ENCODE measurements at places on chromosomes 7 and 10. TPM values are rescaled to one million over a fixed set of nuclear protein-coding genes. Genes with fewer than 3 reads are reported as not detected.

DNA sequence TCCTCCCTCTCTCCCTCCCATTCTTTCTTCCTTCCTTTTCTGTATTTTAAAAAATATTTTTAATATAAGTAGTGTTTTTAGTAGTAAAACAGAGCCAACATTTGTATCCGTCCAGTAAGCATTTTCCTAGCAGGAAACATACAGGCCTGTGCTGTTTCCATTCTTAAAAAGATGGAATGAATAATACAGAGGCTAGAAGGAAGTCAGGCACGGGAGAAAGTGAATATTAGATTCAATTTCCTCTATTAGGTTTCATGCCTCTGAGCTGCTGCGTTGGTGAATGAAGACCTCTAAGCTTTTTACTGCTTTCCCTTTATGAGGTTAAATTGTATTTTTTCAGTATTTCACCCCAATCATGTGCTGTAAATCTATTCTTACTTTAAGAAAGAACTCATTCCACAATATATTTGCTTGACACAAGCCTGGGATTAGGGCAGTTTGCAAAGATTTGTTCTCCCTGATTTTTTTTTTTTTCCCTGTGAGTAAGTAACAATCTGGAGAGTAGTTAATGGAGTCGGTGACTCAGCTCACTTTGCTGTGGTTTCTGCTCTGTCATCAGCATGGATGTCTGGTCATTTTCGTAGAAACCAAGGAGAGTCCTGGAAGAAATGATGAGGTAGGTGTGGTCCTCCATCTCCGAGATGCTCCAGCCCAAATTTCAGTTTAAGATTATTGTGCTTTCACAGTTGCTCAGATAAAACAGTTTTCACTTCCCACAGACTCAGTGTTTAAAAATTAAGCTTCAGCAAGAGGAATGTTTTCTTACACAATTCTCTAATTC lies 76.1 kb upstream of the PITRM1 start:
- DNase-seq = no peak

DNA sequence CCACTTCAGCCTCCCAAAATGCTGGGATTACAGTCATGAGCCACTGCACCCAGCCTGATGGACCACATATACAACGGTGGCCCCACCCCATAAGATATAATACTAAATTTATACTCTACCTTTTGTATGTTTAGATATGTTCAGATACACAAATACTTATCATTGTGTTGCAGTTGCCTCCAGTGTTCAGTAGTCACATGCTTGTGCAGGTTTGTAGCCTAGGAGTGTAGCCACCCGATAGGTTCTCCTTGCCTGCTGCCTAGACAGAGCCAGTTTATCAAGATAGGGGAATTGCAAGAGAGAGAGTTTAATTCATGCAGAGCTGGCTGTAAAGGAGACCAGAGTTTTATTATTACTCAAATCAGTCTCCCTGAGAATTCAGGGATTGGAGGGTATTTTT lies 9.6 kb downstream of the CCL24 start:
- DNase-seq = no peak

DNA sequence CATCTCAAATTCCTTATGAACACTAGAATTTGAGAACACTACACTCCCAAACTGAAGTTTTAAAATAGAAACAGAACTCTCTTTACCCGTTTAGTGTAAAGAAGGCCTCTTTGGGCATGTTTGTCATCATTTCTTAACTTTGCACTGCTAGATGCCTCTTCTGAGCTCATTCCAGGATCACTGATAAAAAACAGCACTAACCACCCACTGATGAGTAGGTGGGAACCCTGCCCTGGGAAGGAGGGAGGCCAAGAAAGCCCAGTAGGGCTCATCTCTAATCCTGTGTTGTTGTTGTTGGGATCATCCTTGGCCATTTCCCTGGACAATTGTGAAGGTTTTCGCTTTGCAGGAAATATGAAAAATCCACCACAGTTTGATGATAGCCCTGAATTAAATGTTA lies 68.2 kb downstream of the CUBN start:
- no peak for DNase-seq

GRCh38 chr7:155208681-155209477 lies 88.8 kb upstream of the INSIG1 start:
- no peak for DNase-seq

- DNase-seq = no peak
Measured at GRCh38 chr10:52019077-52019555, 295.0 kb upstream of the DKK1 start.

GRCh38 chr7:101816595-101817470 lies 593 bp upstream of the CUX1 start:
- peak; percentile 33 for DNase-seq

DNA sequence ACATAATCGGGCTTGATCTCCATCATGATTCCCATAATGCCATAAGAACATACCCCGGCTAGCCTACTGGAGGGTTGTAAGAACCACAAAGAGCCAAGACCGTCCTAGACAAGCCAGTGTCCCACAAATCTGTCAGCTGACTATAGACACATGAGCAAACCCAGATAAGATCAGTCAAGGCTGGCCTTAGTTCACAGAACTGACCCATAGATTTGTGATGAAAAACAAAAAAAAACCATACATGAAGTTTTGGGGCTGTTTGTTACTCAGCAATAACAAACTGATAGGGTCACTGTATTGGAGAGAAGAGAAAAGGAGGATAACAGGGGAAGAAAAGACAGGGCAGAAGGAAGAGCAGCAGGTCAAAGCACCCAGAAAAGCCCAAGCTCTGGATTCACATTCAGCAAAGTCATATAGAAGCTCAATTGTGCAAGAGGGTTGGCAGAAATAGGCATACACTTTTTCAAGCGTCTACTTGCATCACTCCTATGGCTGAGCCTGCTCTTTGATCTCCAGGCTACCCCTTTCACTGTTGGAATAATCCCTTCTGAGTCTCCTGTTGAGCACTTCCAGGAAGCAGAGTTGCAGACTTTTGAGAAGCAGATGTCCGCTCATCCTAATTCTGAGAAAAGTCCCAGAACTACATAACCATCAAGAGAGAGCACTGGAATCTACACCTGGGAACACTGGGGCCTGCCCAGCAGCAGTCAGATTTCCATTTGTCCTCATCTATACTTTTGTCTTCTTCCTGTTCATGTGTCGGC lies 122.0 kb upstream of the HABP2 start:
- DNase-seq = no peak

DNA sequence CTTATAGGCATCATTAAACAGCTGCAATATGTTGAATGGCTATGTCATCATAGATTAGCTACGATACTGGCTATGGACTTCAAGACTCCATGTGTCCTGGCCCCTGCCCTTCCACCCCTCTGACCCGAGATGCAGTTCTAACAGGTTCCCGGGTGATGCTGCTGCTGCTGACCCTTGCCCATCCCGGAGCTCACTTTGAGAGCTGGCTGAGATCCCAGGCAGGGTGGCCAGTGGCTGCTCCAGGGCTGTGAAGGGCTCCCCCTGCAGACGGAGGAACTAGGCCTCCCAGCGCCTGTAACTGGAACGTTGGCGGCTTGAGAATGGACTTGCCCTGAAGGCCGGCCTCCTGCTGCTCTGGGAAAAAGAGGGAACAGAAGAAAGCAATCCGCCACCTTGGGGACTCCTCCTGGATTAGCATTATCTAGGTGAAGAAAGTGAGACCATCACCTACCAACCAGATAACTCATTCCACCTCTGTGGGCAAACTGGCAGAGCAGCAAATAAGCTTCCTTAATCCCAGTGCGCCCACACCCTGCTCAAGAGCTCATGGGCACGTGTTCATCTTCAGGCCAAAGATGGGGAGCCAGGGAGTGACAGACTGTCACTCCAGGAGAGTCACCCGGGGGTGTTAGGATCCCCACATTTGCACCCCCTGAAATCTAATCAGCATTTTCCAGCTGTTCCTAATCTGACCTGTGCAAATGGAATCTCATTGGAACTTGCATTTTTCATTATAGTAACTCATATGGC lies 56.8 kb downstream of the PARP12 start:
- no peak for DNase-seq

DNA sequence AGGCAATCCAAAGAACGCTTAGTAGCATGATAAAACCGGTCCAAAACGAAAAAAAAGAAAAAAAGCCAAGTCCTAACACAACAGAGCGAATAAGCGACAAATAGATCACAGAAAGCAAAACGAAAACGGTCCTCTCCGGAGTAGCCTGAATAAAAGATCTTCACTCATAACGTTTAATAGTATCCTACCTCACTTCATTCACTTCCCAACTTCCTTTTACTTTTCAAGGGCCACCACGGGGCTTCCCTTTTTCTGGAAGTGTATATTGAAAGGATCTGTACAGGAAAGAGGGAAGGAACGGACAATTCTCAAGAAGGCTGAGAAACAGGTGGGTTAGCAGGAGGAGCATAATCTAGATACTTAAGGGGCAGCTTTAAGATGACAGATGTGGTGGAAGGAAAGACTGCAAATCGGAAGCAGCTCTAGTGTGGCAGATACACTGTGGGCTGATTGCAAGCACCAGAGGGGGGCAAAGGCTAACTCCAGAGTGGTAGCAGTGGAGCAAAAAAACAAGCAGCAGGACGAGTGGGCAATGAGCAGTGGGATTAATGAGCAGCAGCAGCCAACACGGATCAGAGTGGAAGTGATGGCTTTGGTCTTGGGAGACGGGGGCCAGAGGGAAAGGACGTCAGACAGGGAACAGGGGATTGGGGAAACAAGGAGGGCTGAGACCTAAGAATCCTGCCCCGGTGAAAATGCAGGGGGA lies 866 bp downstream of the CNOT4 start:
- DNase-seq = peak; percentile 45

- DNase-seq = no peak
Measured at GRCh38 chr7:28419716-28420115, 7.4 kb downstream of the CREB5 start.

DNA sequence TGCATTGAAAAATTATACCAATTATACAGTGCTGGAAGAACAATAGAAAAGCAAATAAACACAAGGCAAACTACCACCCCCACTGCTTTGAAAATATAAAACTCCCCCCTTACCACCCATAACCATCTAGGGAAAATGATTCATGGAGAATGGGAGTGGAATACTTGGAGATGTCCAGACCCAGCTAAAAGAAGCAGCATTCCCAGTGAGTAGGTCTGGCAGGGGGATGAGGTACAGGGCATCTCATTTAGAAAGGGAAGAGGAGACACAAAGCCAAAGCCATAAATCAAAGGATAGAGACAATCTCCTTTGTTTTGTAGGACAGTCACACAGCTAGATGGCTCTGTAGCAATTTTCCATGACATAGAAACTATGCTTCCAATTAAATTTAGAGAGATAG lies 36.0 kb upstream of the DGKI start:
- no peak for DNase-seq

- no peak for DNase-seq
Measured at GRCh38 chr10:133467286-133467911, 13.7 kb downstream of the SCART1 start.

DNA sequence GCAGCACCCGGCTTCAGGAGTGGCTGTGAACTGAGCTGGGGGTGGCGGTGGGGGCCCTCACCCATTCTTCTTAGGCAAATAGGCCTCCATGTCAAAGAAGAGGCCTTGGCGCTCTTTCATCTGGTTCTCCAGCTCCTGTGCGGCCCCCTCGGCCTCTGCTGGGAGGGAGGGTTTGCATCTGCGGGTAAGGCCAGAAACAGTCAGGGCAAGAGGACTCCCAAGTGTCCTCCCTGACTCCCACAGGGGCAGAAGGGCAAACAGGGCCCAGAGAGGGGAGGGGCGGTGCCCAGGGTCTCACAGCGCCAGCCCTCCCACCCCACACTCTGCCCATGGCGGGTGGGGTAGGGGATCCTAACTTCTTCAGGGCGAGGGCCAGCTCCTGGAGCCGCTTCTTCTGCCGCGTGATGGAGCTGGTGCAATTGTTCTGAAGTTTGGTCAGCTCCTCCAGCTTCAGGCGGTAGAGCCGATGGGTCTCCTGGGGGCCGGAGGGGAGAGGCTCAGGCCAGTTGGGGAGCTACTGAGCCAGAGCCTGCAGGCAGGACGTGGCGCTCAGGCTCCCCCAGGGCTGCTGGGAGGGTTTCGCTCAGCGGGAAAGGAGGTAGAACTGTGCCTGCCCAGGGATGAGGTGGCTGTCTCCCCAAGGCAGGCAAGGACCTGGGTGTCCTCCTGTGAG lies 2.2 kb downstream of the TMEM120A start:
- no peak for DNase-seq

DNA sequence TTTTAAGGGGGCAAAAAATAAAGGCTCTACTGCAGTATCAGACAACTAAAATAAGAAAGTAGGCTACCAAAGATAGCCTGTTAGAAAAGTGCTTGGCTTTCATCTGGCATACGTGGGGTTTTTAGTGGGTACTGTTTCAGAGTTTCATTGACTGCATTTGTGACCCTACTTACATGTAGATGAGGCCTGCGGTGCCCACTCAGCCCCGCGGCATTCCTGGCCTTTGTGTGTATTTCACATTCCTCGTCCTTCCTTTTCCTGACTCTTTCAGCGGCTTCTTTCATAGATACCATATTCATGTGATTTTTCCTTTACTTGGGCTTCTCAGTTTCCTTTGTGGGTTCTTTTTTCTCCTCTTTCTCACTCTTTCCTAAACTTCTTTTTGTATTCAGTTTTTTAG lies 50.7 kb downstream of the UBE3C start:
- DNase-seq = no peak

- DNase-seq = no peak
Measured at GRCh38 chr7:138974675-138975292, 6.4 kb downstream of the KIAA1549 start.

DNA sequence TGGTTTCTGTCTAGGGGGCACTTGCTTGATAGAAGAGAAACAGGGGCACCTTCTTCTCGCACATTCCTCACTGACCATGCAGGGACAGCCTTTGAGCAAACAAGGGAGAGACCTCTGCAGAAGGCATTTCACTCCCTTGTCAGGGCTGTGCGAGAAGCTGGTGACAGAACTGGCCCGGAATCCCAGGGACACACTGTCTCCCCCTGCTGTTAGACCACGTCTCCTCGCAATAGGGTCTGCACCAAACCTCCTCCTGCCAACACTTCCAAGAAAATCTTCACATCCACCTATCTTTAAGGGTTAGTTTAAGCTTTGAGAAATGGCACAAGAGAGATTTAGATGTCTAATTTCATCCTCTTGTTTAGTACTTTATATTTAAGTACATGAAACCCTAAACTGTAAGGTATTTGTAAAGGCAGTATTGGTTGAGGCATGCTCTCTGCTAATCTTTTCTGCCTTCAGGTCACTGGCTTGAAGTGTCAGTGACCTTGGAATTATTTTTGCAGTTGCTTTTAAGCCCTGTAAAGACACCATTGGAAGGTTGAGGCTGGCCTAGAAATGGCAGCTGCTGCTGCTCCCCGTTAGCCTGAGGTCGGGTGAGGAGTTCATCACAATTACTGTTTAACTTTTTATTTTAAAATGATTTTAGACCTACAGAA lies 37.0 kb downstream of the RBM20 start:
- peak; percentile 29 for DNase-seq

DNA sequence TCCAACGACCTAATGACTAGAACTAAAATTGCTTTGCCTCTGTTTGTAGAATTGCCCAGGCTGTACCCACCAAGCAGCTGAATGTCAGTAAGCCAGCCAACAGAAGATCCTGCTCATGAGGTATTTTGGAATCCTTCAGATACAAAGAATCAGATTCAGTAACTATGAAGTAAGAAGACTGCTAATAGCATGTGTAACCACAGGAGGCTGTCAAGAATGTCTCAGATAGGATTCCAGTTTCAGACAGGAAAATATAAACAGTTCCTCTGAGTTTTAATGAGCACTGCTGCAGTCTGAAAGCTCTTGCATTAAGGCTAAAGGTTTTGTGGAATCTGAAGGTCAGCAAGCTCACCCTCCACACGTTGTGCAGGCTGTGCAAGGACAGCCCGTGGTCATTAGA lies 112.6 kb upstream of the ADAM12 start:
- no peak for DNase-seq

The CYP2C19 gene
- not detected for total RNA-seq

The PHKG1 gene
- 1.1 TPM for total RNA-seq

The RET gene
- not detected for total RNA-seq

The HKDC1 gene
- total RNA-seq = not detected

The OR2A42 gene
- total RNA-seq = not detected

The LBX1 gene
- total RNA-seq = not detected

The LRRC17 gene
- not detected for total RNA-seq

The NUTM2E gene
- not detected for total RNA-seq

The ZDHHC4 gene
- 31.4 TPM for total RNA-seq

Measured in activated naive CD8-positive, alpha-beta T cell treated with anti-CD3 and anti-CD28 coated beads for 36 hours (primary cell).